NCI-H2081 treated with DMSO at 0.1 percent for 48 hours (cell line): ENCODE measurements at places on chromosomes 3 and 15.
A peak's percentile ranks its signal among the peaks of the same experiment; 100 is the strongest.

GRCh38 chr3:123385001-123385401, 63.9 kb downstream of the ADCY5 start:
- no peak for DNase-seq

GRCh38 chr3:40878464-40878905, 320.8 kb upstream of the CTNNB1 start:
- no peak for DNase-seq

DNA sequence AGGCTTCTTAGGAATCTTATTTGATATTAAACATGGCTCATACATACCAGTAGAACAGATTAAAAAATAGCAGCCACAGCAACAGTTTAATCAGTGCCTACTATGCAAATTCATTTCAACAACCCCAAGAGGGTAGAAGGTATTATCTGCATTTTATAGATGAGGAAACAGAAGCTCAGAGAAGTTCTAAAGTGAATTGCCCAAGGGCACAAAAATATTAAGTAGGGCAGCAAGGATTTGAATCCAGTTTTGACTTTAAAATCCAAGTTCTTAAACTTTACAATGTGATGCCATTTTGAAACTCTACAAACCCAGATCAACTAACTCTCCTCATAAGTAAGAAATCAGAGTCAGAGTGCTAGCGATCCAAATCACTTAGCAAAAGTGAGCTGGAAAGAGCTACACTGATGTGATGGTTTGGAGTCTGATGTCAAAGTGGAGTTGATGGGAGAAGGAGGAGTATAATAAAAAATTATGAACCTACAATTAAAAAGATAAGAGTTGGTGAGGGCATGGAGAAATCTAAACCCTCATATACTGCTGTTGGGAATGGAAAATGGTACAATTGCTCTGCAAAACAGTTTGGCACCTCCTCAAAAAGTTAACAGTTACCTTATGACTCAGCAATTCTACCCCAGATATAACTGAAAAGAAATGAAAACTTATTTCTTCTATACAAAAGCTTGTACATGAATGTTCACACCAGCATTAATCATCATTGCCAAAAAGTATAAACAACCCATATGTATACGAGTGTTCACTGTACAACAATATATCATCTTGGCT, 51.0 kb upstream of the PLXND1 start:
- no peak for DNase-seq

DNA sequence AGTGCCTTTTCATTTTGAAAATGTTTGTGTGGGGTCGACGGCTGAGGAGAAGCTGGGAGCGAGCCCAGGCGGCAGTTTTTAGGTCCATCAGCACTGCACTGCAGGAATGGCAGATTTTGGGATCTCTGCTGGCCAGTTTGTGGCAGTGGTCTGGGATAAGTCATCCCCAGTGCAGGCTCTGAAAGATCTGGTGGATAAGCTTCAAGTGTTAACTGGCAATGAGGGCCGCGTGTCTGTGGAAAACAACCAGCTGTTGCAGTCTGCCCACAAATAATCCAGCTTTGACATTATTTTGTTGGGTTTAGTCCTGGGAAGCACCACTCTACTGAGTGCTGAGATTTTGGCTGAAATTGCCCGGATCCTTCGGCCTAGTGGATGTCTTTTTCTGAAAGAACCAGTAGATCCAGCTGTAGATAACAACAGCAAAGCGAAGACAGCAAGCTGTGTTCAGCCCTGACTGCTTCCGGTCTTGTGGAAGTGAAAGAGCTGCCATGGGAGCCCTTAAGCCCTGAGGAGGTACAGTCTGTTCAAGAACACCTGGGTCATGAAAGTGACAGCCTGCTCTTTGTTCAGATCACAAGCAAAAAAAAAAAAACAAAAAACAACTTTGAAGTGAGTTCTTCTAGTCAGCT, 13.1 kb upstream of the ANP32A start:
- DNase-seq: no peak

GRCh38 chr15:59792359-59792758, 103.2 kb upstream of the BNIP2 start:
- no peak for DNase-seq

DNA sequence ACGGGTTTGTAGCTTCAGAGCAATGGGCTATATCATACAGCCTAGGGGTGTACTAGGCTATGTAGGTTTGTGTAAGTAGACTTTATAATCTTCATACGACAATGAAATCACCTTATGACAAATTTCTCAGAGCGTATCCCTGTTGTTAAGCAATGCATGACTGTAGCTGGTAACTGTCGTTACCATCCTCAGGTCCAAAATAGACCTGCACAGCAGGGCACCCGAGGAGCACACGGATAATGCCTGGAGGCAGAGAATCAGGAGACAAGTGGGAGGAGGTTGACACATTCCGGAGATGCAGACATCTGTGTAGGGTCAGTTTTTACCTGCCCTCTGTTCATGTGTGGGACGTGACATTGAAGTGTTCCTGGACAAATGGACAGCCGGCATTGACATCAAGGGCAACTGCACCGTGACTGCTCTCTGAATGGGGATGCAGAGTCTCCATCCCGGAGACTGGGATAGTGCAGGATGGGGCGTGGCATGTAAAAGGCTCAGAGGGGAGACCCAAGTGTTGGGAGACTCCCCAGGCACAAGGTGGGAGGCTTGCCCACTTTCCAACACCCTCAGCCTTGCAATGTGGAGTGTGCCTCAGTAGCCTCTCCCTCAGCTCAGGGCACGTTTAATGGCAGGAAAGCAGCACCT, 45.9 kb upstream of the PGPEP1L start:
- DNase-seq: no peak

DNA sequence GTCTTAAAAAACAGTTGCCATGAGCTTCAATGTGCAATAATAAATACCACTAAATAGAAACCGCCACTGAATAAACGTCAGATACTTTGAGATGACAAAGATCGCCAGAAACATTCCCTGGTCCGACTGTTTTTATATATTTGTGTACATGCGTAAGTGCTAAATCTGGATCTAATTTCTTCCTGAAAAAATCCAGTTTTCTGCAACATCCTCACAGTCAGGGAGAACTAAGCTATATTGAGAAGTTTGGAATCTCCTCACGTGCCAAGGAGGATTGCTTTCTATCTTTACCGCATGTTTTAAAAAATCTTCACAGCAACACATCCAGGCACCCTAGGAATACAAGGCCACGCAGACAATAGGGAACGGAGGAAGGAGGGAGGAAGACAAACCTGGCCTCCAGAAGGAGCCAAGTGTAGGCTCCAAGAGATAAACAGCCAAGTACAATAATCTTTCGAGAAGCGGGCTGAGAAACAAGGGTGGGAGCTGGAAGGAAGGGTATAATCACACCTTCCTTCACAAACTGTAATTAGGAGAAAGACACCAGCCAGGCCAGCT, 5.7 kb downstream of the VGLL4 start:
- DNase-seq: no peak

GRCh38 chr3:120678331-120678947, 3.6 kb downstream of the HGD start:
- no peak for DNase-seq

DNA sequence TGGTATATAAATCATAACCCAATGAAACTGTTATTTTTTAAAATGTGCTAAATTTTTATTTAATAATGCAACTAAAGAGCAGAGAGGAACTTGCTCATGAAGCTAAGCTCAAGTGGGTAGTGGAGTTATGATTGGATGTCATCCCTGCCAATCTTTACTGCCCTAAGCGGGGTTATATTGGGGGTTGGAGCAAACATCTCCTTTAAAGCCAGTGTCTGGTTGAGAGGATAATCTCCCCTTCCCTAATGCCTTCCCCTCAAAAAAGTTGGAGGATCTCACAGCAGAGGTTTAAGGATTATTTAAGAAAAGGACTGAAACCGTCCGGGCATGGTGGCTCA, 32.1 kb upstream of the CLASP2 start:
- DNase-seq: no peak

GRCh38 chr15:57522148-57522547, 69.6 kb upstream of the MYZAP start:
- no peak for DNase-seq

- no peak for DNase-seq
Observed at GRCh38 chr3:43960448-43960840, 269.7 kb downstream of the ABHD5 start.

GRCh38 chr3:16251316-16252085, 13.2 kb downstream of the DPH3 start:
- no peak for DNase-seq

DNA sequence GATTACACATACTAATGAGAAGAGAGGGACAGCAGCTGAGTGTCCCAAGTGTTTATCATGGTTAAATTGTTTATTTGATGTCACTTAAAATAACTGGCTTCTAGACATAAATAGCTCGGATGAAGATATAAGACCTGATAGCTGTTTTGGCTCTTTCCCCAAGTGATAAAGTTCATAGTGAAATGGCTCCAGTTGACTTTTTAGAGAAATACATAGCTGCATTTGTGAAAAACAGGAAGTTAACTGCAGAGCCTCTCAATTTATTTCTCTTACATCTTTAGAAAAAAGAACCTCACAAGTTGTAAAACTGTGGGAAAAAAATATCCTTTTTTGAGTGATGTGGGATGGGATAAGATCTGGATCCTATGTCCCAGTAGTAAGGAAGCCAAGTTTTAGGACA, 332.9 kb upstream of the RASGRP1 start:
- no peak for DNase-seq

DNA sequence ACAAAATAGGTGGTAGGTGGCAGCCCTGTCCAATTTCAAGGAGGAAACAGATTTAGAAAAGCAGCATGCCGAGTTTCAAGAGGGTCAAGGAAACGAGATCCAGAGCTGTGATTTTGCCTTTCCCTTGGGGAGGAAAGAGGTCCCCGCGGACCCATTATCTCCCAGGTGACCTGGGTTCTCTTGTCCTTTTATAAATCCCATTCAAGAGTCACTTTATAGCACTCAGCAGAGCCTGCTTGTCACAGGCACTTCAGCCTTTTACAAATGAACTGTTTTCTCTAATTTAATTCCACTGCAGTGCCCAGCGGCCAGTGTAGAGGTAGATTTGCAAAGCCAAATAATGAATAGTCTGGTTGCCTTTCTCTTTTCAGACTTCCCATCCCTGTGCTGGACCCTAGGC, 99.9 kb downstream of the CD47 start:
- no peak for DNase-seq

DNA sequence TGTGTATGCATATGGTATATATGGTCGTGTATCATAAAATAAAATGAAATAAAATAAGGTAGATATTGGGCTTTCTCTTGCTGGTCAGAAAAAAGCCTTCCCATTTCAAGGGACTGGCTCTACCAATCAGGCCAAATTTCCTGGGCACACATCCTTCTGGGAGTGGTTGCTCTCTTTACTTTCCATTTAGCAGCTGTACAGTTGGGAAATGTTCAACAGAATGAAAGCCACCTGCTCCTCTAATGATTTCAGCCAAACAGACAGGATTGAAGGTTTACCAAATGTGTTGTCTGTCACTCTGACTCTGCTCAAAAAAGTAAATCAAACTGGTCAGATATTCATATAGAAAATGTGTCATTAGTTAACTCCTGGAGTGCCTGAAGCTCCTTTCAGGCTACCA, 380.4 kb downstream of the ROBO2 start:
- DNase-seq: no peak

- no peak for DNase-seq
Observed at GRCh38 chr3:64399205-64399800, 174.0 kb upstream of the PRICKLE2 start.

- no peak for DNase-seq
Observed at GRCh38 chr3:168272343-168272985, 176.7 kb upstream of the GOLIM4 start.

DNA sequence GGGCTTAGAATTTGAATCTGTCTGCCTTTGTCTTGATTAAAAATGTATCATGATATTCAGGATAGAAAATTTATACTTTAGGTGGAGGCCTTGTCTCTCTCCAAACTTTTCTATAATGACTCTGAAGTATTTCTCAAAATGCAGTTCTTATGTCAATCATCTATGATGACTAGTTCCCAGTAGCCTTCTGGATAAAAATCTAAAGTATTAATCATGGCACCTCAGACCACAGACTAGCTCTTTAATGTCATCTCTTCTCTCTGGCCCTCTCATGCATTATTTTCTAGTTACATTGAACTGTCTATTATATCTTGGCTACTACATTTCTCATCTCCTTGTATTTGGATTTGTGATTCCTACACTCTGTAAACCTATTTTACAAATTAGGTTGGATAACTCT, 96.9 kb downstream of the ZPLD1 start:
- DNase-seq: no peak

GRCh38 chr3:185648396-185648795, 62.3 kb downstream of the SENP2 start:
- DNase-seq: no peak

DNA sequence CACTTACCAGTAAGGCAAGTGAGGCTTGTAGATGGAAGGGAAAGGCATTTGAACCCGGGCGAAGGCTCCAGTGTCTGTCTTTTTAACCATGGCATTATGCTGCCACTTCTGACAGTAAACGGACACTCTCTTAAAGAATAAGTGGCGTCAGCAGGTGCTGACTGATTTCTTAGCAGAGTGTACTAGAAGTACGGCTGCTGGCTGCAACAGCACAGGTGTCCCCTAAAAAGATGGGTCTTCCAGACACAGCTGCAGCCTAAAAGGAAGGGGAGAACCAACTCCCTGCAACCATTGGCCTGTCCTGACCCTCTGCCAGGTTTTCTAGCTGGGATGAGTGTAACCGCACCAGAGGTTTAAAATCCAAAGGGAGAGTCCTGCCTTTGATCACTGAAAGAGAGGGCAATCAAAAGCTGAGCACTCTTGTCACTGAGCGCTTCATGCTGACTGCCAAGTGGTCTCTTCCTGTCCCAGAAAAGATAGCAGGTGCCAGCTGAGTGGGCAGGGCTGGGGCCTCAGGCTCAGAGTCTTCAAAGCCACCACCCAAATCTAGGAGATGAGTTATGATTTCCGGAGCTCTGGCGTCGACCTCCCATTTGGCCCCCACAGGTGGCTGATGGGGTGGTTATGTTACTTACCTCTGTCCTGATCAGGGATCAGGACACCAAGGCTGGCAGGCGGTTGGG, 255.8 kb downstream of the SLCO3A1 start:
- DNase-seq: no peak

DNA sequence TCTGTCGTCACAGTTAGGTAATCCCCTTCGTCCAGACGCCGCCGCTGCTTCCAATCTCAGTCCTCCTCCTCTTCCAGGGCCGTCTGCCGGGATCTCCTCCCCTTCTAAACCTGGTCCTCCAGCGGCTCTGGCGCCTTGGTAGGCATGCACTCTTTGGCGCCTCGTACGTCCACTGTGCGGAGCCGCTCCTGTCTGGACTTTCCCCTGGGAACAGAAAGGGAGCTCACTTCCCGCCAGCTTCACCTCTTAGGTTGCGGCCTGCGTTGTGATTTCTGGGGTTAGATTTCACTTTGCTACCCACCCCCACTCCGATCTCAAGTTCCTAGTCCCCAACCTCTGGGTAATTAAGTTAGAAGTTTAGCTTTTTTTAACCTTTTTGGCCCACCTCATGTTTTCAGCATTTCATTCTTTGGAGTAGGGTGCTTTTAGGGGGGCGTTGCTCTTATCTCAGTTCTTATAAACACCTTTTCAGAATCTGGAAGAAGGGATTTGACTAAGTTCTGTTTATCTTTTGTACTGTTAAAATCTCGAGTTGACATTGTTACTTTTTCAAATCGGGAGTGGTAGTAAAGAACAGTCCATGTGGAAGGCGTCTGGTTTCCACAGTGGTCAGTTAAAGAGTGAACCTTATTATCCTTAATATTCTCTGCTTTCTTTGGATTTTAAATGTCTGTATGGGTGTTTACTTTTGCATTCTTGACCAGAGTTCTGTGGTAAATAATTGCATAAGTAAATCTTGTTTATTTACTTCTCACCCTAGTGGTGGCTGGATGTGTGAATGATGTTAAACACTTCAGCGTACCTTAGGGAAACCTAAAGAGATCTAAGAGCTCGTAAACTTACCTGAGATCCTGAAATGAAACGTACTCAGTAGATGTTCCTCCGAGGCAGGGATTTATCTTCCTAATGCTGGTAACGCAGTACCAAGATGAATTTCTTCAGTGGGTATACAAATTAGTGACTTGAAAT, 611 bp downstream of the CTDSPL2 start:
- DNase-seq: peak; percentile 24
